HT-29 (cell line): ENCODE measurements at places on chromosomes 3 and 15. TPM values are rescaled to one million over a fixed set of nuclear protein-coding genes. Genes with fewer than 3 reads are reported as not detected.

GRCh38 chr15:39472621-39473297 is 108.1 kb upstream of the THBS1 start:
- DNase-seq: no peak

DNA sequence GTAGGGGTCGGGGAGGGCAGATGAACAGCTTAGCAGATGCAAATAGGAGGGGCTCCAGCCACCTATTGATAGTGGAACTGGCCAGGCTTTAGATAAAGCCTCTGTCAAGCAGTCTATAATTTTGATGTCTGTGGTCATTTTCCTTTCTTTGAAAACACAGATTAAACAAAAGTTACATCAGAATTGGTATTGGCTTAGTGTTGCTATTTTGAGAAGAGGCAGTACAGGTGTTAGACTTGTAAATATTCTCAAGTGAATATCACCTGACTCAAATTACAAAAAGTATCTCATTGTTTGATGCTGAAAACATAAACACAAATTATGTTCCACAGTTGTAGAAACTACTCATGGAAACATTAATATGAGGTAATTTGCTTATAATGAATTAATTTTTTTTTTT is 18.1 kb downstream of the GHRL start:
- DNase-seq: no peak

- no peak for DNase-seq
Measured at GRCh38 chr3:127856801-127857200, 34.5 kb upstream of the MGLL start.

- no peak for DNase-seq
Measured at GRCh38 chr3:42703695-42704025, 1.1 kb upstream of the HHATL start.

DNA sequence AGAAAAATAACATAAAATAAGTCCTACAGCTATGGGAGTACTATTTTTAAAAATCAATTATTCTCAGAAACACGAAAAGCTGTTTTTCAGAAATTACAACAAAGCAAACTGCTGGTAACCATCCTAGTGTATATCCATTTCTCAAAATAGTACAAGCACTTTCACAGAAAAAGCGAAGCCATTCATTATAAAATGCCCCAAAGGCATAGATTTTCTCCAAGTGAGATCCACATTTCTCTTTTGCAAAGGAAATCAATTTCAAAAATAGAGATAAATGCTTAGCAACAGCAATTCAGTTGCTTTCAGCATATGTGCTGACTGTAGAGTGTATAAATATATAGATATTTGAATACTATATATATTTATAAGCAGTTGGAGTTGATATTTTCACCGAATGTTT is 1266.3 kb downstream of the SI start:
- no peak for DNase-seq

- no peak for DNase-seq
Measured at GRCh38 chr3:117349566-117349965, 640.0 kb downstream of the TUSC7 start.

GRCh38 chr15:100502651-100503050 is 26.1 kb downstream of the CERS3 start:
- no peak for DNase-seq

DNA sequence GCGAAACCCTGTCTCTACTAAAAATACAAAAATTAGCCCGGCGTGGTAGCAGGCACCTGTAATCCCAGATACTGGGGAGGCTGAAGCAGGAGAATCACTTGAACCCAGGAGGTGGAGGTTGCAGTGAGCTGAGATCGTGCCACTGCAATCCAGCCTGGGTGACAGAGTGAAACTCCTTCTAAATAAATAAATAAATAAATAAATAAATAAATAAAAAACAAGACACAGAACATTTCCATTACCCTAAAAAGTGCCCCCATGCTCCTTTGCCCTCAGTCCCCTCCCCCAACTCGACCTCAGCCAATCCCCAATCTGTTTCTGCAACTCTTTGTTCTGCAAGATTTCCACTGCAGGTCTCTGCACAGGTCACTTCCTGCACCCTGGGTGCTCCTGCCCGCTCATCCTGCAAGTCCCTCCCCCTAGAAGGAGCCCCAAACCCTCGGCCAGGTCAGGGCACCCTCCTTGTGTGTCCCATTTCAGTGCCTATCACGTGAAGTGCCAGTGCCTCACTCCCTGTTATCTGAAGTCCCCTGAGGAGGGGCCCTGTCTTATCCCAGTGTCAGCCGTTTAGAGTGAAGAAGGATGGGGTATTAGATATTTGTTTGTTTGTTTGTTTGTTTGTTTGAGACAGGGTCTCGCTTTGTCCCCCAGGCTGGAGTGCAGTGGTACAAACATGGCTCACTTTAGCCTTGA is 1.1 kb downstream of the FAM240A start:
- no peak for DNase-seq

DNA sequence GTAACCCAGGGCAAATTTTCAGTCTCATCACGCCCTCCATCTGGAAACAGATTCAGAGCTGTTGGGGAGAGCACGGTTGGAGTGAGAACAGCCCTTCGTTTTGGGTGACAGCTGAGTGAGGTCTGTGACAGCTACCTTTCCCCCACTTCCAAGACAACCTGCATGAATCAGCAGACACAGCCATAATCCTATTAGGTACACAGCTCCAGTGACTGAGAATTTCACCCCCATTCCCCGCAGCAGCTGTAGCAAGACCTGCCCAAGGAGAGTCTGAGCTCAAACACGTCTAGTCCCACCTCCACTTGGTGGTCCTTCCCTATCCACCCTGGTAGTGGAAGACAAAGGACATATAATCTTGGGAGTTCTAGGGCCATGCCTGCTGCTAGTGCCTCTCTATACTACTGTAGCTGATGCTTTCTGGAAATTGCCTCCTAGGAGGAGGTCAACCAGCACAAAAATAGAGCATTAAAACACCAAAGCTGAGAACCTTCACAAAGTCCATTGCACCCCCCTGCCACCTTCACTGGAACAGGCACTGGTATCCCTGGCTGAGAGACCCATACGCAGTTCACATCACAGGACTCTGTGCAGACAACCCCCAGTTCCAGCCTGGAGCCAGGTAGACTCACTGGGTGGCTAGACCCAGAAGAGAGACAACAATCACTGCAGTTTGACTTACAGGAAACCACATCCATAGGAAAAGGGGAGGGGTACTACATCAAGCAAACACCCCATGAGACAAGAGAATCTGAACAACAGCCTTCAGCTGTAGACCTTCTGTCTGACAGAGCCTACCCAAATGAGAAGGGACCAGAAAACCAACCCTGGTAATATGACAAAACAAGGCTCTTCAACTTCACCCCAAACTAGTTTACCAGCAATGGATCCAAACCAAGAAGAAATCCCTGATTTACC is 448.6 kb upstream of the CBLB start:
- DNase-seq: no peak

DNA sequence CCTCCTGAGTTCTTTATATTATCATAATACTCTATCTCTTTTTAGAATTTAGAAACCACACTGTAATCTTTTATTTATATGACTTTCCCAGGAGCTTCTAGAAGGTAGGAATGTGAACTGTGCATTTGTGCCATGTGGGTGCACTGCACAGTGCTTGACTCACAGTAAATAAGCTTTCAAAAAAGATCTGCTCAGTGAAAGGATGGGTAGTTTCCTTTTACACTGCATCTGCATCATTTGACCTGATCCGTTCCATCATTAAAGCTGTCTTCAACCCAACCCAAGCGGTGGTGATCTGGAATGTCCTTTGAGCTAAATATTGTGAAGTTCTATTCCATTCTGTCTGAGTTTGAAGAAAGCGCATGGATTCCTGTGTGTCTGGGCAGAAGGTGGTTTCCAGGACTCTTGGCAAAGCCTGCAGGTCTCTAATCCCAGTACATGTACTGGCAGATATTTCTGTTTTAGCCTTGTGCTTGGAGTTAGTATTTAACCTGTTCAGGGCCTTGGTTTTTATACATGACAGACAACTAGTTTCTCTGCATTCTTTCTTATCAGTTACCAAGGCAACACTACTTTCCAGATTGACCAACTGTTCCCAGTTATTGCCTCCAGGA is 96.7 kb downstream of the DHX30 start:
- no peak for DNase-seq

- peak; percentile 85 for DNase-seq
Measured at GRCh38 chr3:172194702-172195406, 155.5 kb downstream of the FNDC3B start.

DNA sequence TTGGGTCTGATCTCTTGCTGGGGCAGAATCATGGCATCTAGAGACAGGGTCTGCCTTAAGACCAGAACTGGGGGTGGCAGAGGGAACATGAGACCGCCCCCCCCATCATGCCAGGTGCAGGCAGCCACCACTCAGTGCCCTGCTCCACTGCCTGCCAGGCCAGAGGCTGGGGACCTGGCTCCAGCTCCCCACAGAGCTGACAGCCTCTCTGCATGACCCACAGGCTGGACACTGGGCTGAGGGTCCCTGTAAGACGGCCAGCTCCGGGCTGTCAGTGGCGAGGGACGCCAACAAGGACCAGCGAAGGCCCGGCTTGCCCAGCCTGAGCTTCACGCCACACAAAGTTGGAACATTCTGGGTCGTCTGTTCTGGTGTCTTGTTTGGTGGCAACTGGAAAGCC is 145.6 kb downstream of the NSMCE3 start:
- no peak for DNase-seq

GRCh38 chr3:81876826-81877225 is 115.4 kb upstream of the GBE1 start:
- DNase-seq: no peak

DNA sequence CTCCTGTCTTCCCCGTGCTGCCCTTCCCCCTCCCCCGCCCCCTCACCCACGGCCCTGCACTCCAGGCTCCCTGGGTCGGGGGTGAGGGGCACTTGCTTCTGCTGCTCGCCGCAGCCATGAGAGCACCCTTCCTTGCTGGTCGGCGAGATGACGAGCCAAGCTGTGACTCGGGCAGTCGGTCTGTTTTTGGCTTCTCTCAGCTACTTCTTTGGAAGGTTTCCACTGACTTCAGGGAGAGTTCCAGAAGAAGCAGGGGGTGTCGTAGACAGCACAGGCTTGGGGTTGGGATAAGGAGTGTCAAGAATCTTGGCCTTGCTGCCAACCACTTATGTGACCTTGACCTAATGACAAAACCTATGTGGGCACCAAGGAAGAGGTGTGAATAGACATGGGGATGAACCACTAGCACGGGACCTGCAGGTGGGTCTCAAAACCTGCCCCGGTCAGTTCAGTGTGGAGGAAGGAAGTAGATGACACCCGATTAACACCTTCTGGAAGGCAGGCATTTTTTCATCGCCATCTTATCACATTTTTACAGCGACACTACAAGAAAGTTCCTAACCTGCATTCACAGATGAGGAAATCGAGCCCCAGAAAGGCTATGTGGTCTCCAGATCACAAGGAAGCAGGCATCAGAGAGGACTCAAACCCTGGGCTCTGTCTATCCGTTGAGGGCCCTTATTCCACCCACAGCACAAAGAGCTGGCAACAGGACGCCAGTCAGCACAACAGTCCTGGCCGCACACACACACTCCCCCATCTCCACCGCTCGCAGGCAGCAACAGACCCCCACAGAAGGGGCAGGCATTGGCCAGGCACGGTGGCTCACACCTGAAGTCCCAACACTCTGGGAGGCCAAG is 120.9 kb downstream of the LIPC start:
- no peak for DNase-seq

- DNase-seq: no peak
Measured at GRCh38 chr3:62771331-62772072, 103.7 kb downstream of the CADPS start.

DNA sequence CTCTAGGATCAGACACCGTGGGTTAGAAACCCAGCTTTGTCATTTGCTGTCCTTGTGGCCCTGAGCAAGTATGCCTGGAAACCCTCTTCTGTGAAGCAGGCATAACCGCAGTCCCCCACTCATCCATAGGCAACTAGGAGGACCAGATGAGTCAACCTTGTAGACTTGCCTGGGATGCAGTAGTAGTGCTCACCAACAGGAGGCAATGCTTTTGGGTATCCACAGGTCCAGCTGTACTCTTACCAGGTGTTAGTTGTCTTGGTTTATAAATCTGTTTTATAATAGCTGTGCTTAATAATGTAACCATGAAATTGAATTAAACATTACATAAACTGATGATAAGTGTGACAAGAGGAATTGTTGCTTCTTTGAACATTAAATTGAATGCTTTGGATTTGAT is 389.3 kb downstream of the IL20RB start:
- DNase-seq: no peak

DNA sequence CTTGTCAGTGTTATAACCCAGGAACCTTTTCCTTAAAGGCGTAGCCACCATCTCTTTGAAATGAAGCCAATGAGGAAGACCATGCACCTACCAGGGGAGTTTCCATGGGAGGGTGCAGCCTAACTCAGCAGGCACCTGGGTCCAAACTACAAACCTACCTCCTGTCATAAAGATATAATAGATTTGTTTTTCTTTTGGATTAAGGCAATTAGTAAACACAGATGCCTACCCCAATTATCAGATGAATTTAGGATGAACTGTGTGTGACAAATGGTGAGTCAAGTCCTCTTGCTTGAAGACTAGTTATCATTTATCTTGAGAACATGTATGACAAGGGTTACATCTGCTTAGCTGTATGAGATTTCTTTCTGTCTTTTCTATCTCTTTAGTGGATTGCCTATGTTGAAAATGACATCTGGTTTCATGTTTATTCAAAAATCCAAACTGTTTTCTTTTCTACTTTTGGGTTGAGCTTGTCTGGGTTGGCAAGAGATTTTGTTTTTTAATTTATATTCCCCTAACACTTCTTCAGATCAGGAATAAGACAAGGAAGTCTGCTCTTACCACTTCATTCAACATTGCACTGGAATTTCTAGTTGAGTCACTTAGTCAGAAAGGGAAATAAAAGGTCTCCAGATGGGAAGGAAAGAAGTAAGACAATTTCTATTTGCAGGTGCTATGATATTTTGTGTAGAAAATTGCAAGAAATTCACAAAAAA is 149.9 kb downstream of the NEK10 start:
- peak; percentile 69 for DNase-seq

The PAQR5 gene
- 25.9 and 28.9 TPM in 2 replicates for total RNA-seq

The DPPA2 gene
- not detected in 2 replicates for total RNA-seq

The PCOLCE2 gene
- total RNA-seq: 4.9 and 6.2 TPM in 2 replicates

The PLSCR5 gene
- total RNA-seq: not detected in 2 replicates

The CHDH gene
- total RNA-seq: 27.6 and 54.6 TPM in 2 replicates

The PP2D1 gene
- not detected in 2 replicates for total RNA-seq

The BCL2A1 gene
- 0.31 TPM in 1 of 2 replicates, not detected in the other for total RNA-seq

The RLBP1 gene
- total RNA-seq: 0.18 TPM in 1 of 2 replicates, not detected in the other

The ZNF385D gene
- total RNA-seq: not detected in 2 replicates
